ENCODE measurements at places on chromosomes 5 and 9. TPM values are rescaled to one million over a fixed set of nuclear protein-coding genes. Genes with fewer than 3 reads are reported as not detected.

The IL13 gene
- not detected for total RNA-seq

- DNase-seq: peak; percentile 70
Observed at GRCh38 chr5:81751836-81752643, 1.1 kb upstream of the SSBP2 start.

GRCh38 chr5:123874600-123875201, 362.7 kb downstream of the CSNK1G3 start:
- DNase-seq: no peak

DNA sequence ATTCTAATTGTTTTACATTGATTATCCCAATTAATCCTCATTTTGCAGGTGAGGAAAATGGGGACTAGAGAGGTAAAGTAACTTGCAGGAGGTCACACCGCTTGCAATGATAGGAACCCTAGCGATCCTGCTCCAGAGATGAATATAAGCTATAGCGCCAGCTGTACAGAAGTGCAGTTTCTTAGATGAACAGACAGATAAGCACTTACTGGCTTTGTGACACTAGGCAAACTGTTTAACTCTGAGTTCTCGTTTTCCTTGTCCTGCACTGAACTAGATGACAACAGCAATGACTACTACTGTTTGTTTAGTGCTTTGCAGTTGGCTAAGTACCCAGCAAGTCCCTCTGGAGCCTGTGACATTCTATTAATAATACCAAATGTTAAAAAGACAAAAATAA, 11.1 kb downstream of the LHX6 start:
- DNase-seq: no peak

The NEK6 gene
- 125 TPM for total RNA-seq

GRCh38 chr5:77877516-77878355, 101.6 kb upstream of the TBCA start:
- DNase-seq: no peak

GRCh38 chr9:96006961-96007360, 131.5 kb downstream of the ERCC6L2 start:
- no peak for DNase-seq

The ADAMTS12 gene
- 7.6 TPM for total RNA-seq

DNA sequence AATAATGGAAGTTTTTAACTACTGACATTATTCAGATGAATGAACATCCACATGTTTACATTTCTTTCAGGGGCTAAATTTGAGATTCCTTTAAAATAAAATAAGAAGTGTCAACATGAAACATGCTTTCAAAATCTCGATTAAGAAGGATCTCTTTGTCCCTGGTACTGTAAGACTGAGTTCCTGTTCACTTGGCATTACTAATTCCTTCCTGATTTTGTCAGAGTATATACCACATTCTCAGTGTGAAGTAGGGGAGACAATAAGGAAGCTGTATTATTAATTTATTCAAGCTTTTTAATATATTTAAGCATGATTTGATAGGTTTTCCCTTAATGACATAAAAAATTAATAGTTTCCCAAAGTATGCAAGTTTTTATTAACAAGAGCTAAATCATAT, 81.5 kb upstream of the GRHPR start:
- DNase-seq: no peak

The SPINK7 gene
- not detected for total RNA-seq

The SH3TC2 gene
- total RNA-seq: 0.92 TPM

DNA sequence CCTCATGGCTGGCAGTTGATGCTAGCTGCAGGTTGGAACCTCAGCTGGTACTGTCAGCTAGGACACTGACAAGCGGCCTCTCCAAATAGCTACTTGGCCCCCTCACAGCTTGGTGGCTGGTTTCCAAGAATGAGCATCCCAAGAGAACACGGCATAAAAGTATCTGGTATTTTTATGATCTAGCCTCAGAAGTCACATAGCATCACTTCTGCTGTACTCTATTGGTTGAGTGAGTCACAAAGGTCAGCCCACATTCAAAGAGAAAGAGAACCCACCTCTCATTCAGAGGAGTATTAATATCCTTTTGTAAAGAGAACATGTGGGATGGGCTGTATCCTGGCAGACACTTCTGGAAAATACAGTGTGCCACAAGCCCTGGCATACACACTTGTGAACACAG, 6.0 kb upstream of the SIL1 start:
- no peak for DNase-seq

DNA sequence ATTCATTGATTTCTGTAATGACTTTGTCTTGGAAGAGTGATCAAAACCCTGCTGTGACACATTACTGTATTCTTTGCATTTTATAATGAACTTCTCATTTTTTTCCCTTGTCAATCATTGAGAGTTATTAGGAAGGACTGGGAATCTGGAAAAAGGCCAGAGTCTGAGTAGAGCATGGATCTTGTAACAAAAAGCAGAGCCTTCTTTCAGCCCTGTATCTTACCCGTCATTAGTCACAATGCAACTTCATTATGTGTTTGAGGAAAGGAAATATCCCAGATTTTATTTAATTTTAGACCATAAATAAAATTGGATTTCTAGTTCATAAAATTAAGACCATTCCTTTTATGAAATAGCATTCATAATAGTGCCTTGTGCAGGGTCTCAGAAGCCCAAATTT, 131.4 kb downstream of the ARHGEF28 start:
- no peak for DNase-seq

DNA sequence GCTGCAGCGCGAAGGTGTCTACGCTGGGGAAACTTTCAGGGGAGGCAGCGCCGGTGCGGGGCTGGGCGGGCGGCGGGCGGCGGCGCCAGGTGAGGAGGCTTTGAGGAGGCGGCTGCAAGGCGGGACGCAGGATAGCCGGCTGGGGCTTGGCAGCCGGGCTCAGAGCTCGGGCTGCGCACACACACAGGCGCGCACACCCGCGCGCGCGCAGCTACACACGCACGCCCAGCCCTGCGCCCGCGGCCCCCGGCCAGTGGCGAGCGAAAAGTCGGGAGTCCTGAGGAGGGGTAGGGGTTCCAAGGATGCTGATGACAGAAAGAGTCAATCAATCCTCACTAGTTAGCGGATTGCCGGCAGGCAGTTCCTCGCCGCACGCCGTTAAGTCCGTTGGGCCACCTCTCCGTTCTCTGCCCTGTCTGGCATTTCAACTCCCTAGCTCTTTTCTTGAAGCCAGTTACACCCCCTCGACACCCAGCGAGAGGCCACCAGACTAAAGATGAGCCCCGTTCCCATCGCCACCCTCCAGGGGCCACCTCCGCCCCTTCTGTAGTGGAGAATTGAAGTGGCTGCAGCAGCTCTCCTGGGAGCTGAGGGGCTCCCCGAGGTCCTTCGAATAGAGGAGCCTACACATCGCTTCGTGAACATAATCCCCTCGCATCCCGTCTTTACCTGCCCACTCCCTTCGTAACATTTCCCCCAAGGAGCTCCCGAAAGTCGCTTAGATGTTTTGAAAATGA, 1640.3 kb upstream of the C9orf72 start:
- no peak for DNase-seq

GRCh38 chr5:138711811-138712210, 41.4 kb upstream of the CTNNA1 start:
- no peak for DNase-seq

The SHISAL2B gene
- total RNA-seq: not detected

The CETN3 gene
- 22.5 TPM for total RNA-seq

DNA sequence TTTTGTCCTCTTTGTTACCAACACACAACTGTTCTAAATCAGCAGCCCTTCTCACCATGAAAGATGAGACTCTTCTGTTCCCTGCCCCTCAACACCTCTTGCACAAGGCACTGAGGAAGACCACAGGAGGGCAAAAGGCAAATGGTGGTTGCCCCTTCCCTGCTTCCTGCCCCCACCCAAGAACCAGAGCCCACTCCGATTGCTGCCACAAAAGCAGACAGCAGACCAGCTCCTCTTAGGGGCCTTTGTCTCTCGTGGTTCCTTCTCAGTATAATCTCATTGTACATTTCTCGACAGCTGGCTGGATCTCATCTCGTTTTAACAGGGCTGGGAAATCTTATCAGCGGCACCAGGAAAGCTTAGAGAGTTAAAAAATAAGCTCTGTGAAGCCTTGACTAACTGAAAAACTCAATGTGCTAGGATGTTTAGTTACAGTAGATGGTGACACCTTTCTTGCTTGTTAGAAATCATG, 1.1 kb downstream of the MVB12B start:
- no peak for DNase-seq

DNA sequence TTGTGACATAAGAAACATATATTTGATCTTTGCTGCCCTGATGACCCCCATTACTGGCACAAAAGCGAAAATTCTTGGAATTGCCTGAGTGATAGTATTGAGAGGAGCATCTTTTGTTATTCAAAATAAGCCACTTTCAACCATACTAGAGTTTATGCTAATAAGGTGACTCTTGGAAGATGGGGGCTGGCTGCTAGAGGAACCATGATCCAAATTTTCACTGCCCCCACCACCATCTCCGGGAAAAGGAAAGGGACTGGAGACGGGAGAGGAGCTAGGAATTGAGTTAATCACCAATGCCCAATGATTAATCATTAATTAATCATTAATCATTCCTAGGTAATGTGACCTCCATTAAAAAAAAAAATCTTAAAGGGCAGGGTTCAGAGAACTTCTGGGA, 25.6 kb downstream of the FBXW11 start:
- no peak for DNase-seq

GRCh38 chr9:82234160-82234943, 245.8 kb downstream of the SPATA31D1 start:
- DNase-seq: no peak

DNA sequence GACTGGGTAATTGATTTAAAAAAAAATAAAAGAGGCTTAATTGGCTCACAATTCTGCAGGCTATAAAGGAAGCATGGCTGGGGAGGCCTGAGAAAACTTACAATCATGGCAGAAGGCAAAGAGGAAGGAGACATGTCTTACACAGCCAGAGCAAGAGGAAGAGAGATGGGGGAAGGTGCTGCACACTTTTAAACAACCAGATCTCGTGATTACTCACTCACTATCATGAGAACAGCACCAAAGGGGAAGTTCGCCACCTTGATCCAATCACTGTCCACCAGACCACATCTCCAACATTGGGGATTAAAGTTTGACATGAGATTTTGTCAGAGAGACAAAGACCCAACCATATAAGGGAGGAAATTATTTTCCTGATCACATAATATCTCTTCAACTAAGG, 138.8 kb upstream of the NR4A3 start:
- DNase-seq: no peak

The LTC4S gene
- 20.1 TPM for total RNA-seq

- DNase-seq: no peak
Observed at GRCh38 chr5:56817263-56818014, 2.1 kb downstream of the MAP3K1 start.

GRCh38 chr9:72972636-72973035, 19.8 kb upstream of the ALDH1A1 start:
- no peak for DNase-seq

- peak; percentile 86 for DNase-seq
Observed at GRCh38 chr5:177510567-177511053, 984 bp upstream of the DOK3 start.

The ABCA1 gene
- total RNA-seq: 46.8 TPM

GRCh38 chr5:44935262-44935661, 126.5 kb downstream of the MRPS30 start:
- no peak for DNase-seq

- DNase-seq: no peak
Observed at GRCh38 chr9:110065532-110065931, 142.4 kb downstream of the C9orf152 start.
